ENCODE measurements at places on chromosomes 7 and 10. TPM values are rescaled to one million over a fixed set of nuclear protein-coding genes. Genes with fewer than 3 reads are reported as not detected.

Gene ANKRD61
- under 0.01 TPM for total RNA-seq

Gene CCDC3
- 4.5 TPM for total RNA-seq

Gene MMP21
- not detected for total RNA-seq

Gene OR6B1
- total RNA-seq: not detected

Gene TAS2R38
- total RNA-seq: not detected
